Activated T-cell treated with anti-CD3 and anti-CD28 coated beads for 24 hours (primary cell): ENCODE measurements at places on chromosomes 1 and 21.

GRCh38 chr21:45523411-45524101 is 18.7 kb downstream of the SLC19A1 start:
- DNase-seq, result no peak

- DNase-seq, result no peak
These were observed 170.9 kb downstream of the ZBTB18 start for GRCh38 chr1:244221991-244222390.

- no peak for DNase-seq
These were observed 300.0 kb upstream of the VAMP3 start for GRCh38 chr1:7470904-7471638.

- DNase-seq, result no peak
These were observed 8.1 kb downstream of the SLX9 start for GRCh38 chr21:44947930-44948331.

DNA sequence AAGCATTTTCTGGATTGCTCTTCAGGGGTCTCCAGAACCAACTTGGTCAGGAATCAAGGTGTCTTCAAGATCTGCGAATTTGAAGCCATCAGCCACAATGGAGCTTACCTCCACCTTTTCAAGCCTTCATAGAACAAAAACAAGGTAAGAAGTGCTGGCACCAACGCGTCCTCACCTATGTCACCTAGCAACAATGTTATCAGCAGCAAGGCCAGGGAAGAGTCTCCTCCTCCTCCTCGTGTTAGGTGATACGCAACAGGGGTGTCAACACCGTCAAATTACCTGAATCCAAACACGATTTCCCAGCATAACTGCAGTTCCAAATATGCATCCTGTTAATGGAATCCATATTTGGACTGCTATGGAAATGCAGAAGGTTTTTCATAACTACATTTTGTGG is 4.1 kb upstream of the TIAM1 start:
- DNase-seq, result no peak
